ENCODE measurements at places on chromosomes 4 and X.

- no peak for DNase-seq
Measured at GRCh38 chrX:21911481-21911880, 29.0 kb upstream of the SMS start.

DNA sequence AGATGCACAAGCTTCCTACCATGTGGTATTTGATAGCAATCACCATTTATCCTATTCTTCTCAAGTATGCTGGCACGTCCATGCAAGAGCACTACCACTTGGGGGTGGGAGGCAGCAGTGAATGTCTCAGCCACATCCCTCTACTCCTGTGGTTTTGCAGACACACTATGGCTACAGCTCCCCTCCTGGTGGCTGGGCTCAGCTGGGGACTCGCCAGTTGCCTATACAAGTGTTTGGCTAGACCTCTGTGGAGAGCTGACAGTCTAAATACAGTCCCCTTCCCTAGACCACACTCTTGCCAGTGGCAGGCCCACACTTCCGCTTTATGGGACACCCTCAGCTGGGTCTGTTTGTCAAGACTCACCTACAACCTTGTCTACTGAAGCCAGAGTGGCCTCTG, 53.2 kb downstream of the ADGRA3 start:
- no peak for DNase-seq

DNA sequence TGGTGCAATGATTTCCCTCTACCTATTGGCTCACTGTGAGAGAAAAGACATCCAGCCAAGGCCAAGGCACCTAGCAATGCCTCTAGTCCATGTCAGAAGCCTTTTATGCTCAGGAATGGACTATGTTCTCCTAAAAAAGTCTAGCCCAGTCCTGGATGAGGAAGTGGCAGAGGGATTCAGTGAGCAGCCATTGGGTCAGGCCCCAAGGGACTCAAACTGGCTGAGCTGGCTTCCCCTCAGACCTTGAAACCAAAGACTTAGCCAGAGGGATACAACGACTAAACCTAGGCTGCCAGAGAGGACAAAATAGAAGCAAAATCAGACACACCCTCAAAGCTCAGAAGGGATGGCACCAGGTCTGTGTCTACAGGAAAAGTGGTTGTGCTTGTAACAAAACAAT, 49.1 kb downstream of the ARHGEF9 start:
- no peak for DNase-seq

GRCh38 chr4:97317671-97318070, 825.6 kb downstream of the STPG2 start:
- DNase-seq: no peak

DNA sequence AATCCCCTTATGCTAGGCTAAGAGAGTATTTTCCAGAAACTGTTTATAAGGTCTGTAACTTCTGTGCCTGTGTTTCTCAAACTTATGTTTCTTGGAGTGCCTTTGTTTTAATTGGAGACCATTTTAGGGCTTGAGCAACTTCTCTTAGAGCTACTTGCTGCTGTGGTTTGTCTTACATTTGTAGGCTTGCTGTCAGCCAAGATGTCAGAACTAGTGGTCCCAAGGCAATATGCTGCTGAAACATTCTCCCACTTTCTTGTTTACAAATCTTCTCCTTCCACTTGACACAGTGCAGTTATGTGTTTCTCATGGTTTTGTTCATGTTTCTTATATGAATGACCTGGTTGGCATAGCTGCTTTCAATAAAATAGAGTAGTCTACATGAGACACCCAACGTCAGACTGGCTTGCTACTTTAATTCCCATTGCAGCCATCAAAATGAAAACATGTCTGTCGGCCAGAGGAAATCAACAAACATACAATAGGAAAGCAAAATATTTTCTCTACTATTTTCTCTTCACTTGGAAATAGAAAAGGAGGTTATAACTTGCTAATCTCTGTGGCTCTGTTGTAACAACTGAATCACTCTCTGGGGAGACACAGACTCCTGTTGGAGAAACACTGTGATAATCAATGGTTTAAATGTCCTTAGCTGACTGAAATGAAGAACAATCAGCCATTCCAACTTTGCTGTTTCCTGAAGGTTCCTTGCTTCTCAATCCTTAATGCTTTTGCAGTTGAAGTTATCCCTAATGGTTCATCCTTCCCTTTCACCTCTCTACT, 426.4 kb downstream of the PDGFC start:
- DNase-seq: no peak
